ENCODE measurements at places on chromosomes 5 and 9.

DNA sequence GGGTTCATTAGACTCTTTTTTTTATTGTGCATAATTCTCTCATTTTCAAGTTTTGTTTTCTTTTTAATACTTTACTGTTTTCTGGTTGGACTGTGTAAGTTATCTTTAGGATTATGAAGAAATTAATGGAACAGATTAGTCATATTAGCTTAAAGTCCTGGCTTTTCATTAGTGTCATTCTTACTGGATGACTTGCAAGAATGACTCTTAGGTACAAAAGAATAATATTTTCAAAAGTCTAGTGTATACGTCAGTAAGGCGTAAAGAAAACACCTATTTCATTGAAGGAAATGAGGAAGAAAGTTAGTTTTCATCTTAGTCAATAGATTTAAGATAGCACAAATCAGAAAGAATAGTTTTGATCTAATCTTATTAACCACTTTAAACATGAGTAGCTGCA lies 20.4 kb downstream of the UHRF2 start:
- DNase-seq: no peak

- DNase-seq: no peak
These were observed 39.1 kb downstream of the SMIM15 start for GRCh38 chr5:61123145-61123544.

GRCh38 chr5:160496784-160497183 lies 75.1 kb downstream of the PTTG1 start:
- no peak for DNase-seq

- DNase-seq: no peak
These were observed 5.1 kb upstream of the CLINT1 start for GRCh38 chr5:157864067-157864466.

- DNase-seq: no peak
These were observed 98.6 kb upstream of the EQTN start for GRCh38 chr9:27395484-27395921.

DNA sequence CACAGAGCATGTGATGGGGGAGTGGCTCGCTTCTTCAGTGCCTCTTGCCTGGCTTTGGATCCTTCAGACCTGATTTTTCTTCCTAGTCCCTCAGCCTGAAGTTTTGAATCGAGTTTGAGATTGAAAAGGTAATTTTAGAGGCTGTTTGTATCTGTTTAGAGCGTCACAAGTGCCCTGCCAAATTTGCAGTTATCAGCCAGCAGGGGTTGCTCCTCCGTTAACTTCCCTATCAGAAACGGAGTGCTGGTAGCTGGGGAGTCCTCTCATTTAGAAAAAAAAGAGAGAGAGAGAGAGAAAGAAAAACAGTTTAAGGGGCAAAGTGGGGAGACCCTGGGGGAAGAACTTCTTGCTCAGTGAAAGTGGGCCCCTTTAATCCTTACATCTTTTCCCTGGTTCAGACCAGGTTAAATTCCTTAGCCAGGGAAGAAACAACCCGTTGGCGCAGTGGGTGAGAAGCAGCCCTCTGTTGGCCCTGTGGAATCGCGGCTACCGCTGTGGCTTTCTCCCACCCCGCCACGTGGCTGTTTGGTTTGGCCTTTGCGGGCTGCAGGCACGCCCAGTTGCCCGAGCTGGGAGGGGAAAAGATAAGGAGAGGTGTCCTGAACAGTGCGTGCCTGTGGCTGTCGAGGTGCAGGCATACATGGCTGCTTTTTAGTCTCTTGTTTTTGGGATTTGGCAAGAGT lies 576.7 kb upstream of the ACO1 start:
- DNase-seq: no peak

- no peak for DNase-seq
These were observed 72.9 kb downstream of the TARS1 start for GRCh38 chr5:33513462-33514185.

DNA sequence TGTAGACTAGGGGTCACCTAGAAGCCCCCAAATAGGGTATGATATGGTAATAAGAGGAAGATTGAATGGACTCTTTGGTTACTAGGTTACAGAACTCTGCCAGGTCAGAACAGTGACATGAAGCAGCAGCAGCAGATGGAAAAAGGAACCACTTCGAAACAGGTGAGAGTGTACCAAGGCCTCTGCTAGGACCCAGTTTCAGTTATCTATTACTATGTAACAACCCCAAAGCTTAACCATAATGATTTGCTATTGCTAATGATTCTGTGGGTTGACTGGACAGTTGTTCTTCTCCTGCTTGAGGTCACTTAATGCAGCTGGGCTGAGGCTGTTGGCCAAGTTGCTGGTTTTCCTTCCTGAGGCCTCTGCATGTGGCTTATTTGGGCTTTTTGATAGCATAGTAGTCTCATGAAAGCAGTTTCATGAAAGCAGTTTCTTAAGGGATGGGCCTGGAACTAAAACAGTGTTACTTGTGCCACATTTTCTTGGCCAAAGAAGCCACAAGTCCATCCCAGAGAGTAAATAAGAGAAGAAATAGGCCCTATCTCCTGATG lies 17.6 kb downstream of the C9orf43 start:
- no peak for DNase-seq

DNA sequence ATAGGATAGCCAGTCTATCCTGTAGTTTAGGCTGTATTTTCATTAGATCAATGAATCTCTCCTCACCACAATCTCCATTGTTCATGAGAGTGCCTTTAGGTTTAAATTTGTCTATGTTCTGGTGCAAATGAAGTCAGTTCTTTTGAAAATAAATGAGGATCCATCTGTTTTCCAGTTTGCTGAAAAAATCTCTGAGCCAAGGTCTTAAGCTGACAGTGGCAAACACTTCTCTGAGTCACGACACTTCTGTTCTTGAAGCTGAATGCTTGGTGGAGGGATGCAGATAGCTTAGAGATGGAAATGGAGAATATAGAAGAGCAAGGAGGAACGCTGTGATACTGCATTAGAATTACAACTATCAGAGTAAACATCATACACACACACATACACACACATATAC lies 34.9 kb downstream of the DMRTA1 start:
- no peak for DNase-seq

DNA sequence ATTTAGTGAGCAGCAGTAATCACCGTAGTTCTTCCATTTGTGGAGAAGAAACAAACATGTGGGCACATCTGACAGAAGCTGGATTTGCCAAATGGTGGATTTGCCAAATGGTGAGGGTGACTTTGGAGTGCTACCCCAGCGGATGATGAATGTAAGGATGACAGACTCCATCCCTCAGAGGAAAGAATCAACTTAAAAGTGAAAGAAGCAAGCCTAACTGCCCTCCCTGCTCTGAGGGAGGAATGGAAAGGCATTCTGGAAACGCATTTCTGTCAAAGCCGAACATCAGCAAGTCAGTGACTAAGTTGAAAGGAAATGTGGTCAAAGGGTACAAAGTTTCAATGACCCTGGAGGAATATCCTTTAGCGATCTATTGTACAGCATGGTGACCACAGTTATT lies 143.5 kb downstream of the GPBP1 start:
- DNase-seq: no peak

Measured in activated CD8-positive, alpha-beta memory T cell treated with anti-CD3 and anti-CD28 coated beads for 1 hour (primary cell).